Skeletal muscle cell (primary cell): ENCODE measurements at places on chromosomes 2 and 18.

DNA sequence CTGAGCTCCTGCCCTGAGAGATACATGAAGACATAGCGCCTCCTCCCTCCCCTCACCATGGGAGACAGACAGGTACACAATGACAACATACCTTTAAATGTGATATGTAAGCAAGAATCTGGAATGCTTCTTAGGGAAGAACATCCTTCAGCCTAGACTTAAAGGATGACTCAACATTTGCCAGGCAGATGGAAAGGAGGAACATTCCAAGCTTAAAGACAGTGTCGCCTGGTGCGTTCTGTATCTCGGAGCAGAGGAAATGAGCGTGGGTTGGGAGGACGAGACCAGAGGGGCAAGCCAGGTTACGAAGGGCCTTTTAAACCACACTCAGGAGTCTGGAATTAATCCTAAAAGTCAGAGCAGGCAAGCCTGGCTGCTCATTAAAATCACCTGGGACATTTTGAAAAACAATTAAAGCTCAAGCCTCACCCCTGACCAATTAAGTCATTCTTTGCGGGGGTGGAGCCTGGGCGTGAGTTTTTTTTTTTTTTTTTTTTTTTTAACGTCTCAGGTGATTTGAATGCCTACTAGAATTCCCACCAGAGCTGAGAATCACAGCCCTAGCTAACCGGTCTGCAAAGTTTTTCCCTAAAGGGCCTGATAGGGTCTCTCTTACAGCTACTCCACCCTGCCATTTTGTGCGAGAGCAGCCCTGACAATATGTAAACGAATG, 131.2 kb upstream of the SEC11C start:
- no peak for DNase-seq

DNA sequence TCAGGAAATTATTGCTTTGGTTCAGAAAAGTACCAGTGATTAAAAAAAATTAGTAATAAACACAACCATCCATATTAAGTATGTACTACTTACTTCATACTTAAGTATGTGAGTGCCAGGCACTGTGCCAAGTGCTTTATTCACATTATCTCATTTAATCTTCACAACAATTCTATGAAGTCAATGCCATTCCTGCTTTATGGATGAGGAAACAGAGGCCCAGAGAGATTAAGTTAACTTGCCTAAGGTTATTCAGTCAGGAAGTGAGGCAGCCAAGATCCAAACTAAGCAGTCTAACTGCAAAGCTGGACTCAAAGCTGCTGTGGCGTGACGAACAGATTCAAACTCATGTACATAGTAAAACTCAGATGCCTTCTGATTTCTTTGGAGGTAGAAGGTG, 22.3 kb downstream of the DTNB start:
- no peak for DNase-seq

GRCh38 chr2:176182671-176183070, 5.8 kb upstream of the HOXD1 start:
- no peak for DNase-seq

GRCh38 chr2:149799013-149799705, 211.6 kb upstream of the MMADHC start:
- DNase-seq = no peak

- DNase-seq = no peak
These were observed 108.2 kb upstream of the CAPN13 start for GRCh38 chr2:30915486-30915885.

DNA sequence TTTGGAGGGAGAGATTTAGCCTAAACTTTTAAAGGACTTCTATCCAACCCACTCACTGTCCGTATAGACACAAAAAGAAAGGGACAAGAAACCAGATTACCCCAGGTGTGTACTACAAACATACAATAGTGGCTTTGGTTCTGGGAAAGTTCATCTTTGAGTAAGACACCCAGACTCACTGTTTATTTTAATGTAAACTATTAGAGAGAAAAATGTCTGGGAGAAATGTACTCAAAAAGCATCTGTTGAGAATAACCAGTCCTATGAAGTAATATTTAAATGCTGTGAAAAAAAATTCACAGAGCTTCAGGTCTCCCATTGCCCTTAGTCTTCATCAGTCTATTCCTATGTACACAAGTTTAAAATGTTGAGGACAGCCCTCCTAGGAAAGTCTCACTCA, 107.5 kb downstream of the SLC8A1 start:
- DNase-seq = no peak

DNA sequence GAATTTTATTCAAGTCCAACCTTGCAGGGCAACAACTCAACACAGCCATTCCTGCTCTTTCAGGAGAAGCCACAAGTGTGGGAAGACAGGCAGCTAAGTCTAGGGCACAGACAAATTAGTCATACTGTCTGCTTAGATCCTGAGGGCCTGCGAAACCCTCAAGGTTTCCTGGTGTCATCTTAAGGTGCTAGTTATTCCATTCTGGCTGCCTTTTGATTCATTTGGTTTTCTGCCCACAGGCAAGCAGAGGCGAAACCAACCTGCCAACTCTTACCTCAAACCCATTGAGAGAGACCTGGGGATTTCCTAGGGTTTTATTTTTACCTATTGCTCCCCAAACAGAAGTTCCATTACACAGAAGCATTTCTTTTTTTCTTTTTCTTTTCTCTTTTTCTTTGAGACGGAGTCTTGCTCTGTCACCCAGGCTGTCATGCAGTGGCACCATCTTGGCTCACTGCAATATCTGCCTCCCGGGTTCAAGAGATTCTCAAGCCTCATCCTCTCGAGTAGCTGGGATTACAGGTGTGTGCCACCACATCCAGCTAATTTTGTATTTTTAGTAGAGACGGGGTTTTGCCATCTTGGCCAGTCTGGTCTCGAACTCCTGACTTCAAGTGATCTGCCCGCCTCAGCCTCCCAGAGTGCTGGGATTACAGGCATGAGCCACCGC, 23.7 kb upstream of the SCYGR1 start:
- no peak for DNase-seq

- no peak for DNase-seq
These were observed 167.1 kb downstream of the RPRM start for GRCh38 chr2:153311432-153311831.

DNA sequence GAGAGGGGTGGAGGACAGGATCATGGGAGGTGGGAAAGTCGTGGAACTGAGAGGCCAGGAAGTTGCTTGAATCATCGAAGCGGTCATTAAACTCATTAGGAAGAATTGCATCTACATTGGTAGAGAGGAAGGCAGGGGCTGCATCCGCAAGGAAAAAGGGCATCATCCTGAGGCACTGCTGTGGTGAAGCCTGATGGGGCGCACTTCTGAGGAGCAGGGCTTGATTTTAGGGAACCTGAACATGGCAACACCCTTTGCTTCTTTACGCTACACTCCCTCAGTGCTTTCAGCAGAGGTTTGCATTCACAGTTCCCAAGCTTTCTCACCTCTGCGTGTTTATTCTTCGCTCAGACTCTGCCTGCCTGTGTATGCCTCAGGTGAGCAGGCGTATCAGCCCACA, 352.0 kb upstream of the RAB6C start:
- no peak for DNase-seq

DNA sequence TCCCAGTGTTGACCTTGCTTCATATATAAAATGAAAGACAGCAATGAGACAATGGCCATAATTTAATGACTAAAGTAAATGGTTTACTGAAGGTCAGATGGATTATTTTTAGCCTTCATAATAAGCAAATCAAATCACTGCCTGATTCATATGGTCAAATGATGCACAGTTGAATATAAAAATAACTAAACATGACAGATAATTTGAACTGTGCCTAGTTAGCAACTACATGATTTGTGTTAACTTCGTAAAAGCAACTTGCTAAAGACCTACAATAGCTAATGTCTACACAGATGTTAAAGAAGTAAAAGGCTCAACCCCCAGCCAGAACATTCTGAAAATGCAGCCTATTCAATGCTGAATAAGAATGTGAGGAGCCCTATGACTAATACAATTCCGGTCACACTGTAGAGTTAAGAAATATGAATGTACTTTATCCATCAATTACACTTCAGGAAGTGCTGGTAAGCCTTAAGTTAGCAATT, 590.8 kb upstream of the CDH2 start:
- DNase-seq = peak; percentile 41

DNA sequence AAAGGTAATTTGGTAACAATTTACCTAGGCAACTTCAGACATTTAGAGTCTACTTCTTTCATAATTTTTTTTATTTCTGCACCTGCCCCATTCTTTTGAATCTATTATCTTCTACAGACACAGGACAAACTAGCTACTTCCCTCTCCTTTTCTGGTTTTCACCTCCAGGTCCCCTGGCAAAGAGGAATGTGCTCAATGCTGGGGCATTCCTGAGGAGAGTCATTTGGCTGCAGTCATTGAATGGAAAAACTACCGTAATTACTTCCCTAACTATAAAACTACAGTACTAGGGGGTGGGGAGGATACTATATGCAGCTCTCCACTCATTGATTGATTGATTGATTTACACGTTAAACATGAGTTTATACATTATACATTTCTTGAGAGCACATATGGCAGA, 11.2 kb upstream of the ARHGAP28 start:
- no peak for DNase-seq

DNA sequence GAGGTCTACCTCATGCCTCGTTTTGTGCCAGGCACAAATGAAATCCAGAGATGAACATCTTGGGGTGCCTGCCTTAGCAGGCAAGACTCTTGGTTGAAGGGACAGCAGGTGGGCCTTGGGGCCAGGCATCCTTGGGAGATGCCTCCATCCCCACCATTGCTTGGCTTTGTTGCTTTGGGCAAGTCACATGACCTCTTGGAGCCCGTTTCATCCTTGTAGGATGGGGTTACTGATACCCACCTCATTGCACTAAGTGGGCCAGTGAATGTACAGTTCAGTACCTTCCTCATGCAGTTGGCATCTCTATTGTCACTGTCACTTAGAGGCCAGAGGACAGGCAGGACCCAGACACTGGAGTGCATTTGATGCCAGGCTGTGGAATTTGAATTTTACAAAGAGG, 195.5 kb downstream of the LDLRAD4 start:
- DNase-seq = no peak

DNA sequence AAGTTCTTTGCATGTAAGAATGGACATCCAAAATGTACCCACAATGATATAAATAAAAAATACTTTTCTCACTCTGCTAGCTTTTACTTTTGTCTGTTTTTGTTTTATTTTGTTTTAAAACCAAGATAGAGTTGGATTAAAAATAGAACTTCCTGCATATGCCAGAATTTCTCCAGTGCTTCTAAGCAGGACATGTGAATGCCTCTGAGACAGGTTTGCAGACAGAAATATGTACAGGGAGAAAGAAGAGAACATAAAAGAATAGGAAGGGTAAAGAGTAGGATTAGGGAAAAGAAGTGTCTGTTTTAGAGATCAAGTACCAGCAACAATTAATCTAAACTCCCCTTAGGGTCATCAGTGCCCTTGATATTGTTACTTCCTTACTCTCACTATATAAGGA, 114.4 kb downstream of the BMPR2 start:
- DNase-seq = no peak

DNA sequence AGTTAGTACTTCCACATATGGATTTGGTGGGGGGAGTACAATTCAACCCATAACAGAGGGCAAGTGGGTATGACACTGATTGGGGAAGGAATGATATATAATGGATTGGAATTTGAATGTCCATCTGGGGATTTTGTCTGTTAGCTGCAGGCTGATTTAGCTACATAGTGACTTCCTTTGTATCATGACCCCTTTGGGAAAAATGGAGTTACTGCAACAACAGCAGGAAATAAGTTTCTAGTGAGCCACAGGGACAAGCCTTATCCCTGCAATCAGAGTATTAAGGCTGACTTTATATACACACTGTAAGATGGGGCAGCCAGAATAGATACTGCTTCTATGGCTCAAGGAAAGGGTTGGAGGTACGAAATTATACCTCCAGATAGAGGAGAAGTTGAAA, 404.4 kb upstream of the MEIS1 start:
- DNase-seq = no peak

DNA sequence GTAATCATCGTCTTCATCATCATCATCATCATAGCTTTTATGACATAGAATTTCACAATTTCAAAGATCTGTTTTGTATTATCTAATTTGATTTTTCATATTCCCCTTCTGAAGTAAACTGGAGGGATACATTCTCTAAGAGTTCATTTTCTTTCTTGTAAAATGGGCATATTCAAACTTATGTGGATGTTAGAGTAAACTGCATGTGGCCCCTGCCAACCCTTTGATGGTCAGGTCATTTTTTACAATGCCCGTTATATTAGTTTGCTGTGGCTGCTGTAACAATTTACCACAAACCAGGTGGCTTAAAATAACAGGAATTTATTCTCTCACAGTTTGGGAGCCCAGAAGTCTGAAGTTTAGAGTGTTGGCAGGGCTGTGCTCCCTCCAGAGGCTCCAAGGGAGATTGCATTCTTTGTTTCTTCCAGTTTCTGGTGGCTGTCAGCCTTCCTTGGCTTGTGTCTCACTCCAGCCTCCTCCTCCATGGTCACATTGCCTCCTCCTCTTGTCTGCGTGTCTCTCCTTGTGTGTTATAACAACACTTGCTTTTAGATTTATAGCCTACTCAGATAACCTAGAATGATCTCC, 127.5 kb upstream of the MMADHC start:
- no peak for DNase-seq

- no peak for DNase-seq
These were observed 68.8 kb upstream of the ZNF397 start for GRCh38 chr18:35172009-35172408.
